ENCODE measurements at places on chromosomes 3 and 15.

- no peak for DNase-seq
Measured at GRCh38 chr3:24155276-24155675, 210.2 kb downstream of the NR1D2 start.

GRCh38 chr15:80445300-80446041, 41.3 kb downstream of the ARNT2 start:
- no peak for DNase-seq

DNA sequence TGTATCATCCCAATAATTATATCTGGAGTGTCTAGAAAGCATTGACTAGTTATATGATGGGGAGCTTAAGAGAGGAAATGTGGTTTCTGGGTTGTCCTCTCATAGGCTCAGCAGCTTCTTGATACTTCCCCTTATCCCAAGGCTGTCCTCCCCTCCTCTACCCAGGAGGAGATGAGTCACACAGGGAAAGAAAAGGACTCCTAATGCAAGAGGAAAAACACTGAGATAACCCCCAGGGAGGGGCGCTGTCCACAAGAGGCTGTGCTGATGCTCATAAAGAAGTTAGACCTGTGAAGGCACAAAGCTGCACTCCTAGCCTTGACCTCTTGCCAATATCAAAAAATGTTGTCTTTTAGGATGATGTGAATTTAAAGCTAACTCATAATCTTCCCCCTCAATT, 28.8 kb upstream of the GYG1 start:
- DNase-seq: no peak

DNA sequence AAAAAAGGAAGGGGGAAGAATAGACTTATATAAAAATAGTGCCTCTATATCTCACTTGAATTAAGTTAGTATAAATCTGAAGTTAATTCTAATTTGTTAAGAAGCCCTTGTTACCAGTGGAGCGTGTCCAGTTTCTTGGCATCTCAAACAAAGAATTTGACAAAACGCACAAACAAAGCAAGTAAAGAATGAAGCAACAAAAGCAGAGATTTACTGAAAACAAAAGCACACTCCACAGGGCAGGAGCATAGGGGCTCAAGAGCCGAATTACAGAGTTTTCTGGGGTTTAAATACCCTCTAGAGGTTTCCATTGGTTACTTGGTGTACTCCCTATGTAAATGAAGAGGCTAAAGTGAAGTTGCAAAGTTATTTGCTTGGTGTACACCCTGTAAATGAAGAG, 34.0 kb upstream of the GK5 start:
- no peak for DNase-seq

DNA sequence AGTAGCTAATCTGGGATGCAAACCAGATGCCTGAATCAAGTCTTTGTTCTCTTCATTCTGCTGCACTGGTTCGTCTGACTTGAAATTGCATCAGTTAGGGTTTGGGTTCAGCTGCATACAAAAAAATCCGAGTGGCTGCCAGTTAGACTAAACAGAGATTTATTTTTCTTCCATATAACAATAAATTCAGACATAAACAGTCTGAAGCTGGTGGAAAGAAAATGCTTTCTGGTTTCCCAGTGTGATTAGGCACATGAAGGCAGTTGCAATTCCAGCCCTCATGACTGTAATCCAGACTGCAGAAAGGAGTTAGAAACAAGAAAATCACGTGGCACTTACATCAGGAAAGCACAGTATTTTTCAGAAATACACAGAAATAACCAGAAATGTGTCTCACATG, 930.7 kb downstream of the MCTP2 start:
- DNase-seq: no peak

DNA sequence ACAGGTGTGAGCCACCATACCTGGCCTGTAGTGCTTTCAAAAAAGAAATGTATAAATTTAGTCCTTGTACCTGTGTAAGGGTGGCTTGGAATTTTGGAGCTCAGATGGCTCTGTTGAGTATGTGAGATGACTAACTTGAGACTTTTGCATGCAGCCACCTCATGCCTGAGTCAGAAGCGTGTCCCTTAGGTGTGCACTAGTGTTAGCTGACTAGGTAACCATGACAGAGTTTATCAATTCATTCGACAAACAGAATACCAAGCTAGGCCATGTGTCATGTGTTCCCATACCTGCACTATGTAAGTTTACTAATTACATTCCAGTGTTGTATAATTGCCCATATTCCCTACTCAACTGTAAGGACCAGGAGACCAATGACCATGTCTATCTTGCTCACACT, 4.0 kb upstream of the ZNF639 start:
- DNase-seq: no peak

DNA sequence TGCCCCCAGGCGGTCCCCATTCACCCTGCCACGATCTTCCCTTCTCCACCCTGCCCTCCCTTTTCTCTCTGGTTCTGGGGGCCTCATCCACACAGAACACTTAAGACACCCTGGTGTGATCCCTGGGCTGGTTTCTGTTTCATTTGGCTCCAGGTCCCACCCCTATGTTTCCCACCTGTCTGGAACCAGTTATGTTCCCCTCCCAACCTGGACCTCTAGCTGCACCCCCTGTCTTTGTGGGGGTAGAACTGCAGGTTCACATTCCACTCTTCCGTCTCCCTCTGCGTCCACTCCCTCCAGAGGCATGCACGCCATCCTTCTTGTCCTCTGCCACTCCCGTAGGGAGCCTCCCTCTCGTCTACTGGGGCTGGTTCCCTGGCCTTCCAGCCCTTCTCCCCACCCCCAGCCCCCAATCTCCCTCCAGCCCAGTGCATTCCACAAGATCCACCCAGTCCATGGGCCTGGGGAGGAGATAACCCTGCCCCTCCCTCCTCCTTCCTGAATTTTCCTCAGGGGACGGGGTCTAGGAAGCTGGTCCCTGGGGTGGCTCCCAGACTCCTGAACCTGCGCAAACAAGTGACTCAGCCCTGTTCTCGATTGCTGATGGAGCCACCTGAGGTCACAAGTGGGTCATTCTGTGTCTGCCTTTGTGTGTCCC, 73.8 kb downstream of the ABTB1 start:
- no peak for DNase-seq

DNA sequence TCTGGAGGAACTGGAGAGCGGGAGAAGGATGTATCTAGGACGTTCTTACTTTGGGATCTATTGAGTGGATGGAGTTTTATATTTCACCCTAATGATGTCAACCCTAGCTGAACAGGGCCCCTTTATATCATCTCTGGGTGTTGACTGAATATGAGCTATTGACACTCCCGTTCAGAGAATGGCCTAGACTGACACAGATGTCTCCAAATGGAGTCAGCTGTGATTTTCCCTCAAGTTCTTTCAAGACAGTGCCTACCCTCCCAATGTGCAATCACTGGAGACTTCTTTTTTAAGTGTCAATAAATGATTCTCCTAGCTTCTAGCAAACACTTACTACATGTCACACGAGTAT, 63.8 kb downstream of the FRMD4B start:
- DNase-seq: no peak

Measured in fibroblast of skin of left biceps (primary cell).